Fibroblast of skin of abdomen (primary cell): ENCODE measurements at places on chromosomes 4 and X.

DNA sequence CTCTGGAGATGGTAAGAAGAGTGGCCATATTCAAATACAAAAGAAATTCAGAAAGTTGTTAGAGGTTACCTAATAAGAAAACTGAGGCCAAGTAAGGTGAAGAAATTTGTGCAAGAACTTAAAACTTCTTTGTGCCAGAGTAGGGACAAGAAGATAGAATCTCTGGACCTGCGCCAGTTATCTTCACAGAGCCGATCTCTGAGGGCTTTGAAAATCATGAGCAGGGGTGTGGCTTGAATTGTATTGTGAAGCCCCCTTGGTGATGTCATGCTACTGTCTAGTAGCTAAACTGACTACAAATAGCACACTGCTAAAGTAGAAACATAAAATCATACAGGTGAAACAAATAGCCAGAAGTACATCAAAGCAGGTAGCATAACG is 184.6 kb downstream of the UGT8 start:
- peak; percentile 1 for DNase-seq

DNA sequence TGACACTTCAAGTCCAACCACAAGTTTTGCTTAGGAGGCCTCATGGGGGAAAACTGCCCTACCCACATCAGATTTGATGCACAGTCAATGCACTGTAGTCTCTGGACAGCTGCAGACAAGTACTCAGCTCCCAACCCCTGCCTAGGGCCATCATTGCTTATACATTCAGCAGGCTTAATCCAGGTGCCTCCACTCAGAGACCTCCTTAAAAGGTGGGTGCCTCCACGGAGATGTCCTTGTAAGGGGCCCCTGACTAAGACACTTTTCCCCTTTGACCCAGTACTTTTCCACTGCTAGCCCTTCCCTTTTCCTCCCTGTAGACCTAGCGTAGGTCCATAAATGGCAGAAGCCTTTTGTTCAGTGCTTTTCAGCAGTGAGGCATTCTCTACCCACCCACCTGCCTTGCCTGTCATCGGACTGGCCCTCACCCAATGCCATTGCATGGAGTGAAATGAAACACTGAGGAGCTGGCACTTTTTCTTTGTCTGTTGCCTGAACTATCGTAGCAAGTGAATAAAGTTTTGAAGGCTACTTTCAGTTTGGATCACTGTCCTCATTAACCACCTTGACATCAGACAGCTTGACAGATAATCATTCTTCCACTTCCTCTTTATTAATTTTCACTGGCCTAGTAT is 23.8 kb upstream of the PLK4 start:
- DNase-seq, result peak; percentile 90

- no peak for DNase-seq
Observed at GRCh38 chrX:150573702-150574101, 5.3 kb downstream of the MTM1 start.

GRCh38 chr4:87499403-87500091 is 29.6 kb downstream of the SPARCL1 start:
- no peak for DNase-seq

GRCh38 chrX:55220119-55220794 is at the start of gene PAGE5:
Gene PAGE5, plus strand, starts transcription at chrX:55220346. Its CDS starts 1,037 bp downstream, at chrX:55221383.
- no peak for DNase-seq

GRCh38 chrX:9875801-9876200 is 89.6 kb downstream of the SHROOM2 start:
- DNase-seq, result no peak

DNA sequence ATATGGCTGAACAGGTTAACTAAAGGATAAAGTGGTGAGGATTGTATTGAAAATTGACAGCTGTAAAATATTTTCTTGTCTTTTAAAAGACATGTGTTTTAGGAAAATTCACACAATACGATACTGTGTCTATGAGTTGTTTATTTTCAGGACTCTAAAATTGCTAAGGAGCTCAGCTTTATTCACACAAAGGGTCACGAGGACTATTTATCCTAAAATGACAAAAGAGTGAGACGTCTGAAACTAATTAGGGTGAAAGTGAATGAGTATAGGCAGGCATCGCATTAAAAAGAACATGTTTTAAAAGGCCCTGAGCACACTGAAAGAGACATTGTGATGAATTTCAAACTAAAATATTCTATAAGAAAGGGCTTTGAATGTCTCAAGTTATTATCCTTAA is 304.7 kb downstream of the SH2D1A start:
- no peak for DNase-seq

DNA sequence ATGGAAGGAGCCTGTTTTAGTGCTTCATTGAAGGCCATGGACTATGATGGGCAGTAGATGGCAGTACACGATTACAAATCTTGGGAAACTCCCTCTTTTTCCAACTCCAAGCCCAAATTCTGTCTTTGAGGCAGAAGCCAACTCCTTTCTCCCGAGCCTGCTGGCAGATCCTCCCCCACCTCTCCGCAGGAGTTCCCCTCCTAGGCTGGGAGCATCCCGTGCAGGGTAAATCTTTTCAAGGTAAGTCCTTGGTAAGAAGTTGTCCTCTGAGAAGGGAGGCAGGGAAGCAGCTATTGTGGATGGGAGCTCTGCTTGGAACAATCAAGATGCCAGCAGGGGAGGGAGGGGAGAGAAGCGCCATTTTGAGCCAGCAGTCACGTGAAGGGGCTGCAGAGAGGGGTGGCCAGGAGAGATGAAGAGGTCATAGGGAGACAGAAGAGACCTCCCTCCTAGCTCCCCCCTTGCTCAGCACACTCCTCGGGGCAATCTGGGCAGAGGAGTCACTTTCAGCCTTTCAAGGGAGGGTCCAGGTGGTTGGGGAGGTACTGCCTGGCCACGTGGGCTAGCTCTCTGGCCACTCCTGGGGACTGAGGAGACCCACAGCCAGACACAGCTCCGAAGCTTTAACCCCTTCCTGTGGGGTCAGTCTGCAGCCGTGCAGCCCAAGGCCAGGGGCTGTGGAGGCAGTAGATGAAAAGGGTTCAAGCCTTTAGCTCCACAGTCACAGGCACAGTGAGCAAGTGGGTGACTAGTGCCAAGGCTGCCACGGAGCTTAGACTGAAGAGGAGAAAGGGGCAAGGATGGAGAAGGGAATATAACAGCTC is 9.6 kb downstream of the CC2D2A start:
- DNase-seq, result peak; percentile 89

DNA sequence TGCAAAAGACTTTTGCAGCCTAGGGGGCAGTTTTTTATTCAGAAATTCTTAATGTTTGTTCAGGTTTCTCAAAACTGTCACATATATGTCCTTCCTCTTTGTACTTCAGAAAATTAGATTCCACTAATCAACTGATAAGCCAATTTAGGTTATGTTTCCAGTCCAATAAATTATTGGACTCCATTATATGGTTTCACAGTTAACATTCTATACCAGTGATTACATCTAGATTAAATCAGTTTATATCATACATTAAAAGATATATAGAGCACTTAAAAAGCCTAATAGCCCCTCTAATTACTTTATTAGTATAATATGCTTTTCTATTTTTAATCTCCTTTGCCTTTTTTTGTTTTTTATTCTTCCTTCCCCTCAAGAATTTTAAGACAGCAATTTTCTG is 434.1 kb downstream of the INPP4B start:
- DNase-seq, result no peak

GRCh38 chrX:44937606-44938005 is 64.6 kb downstream of the KDM6A start:
- DNase-seq, result no peak

- peak; percentile 76 for DNase-seq
Observed at GRCh38 chr4:11073621-11074051, 355.1 kb downstream of the HS3ST1 start.

DNA sequence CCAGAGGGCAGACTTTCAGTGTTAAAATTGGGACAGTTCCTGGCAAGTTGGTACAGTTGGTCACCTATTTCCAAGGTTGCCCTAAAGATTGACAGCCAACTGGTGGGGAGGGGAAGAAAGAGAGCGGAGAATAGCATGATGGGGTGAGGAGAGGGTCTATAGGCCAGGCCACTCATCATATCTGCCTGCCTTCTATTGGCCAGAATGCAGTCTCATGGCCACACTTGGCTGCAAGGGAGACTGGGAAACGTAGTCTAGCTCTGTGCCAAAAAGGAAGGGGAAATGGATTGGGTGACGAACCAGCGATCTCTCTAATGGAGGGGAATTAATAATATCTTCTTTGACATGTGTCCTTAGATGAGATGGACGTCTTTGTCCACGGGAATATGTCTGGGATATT is 197.4 kb upstream of the ATP6AP2 start:
- DNase-seq, result no peak

DNA sequence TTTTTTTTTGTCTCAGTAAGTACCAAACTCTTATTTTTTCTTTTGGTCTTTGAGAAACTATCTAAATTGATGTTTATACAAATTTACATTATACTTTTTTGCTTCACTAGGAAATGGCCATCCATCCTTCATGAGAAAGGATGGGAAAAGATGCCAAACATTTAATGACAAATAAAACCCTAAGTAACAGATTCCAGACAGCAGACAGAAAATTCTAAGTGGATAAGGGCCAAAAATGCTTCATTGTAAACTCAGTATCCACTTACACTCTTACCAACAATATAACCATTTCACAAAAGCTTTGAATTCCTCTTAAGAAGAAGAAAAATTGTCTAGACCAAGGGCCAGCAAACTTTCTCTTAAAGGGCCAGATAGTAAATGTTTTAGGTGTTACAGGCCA is 3.5 kb downstream of the GUCY1B1 start:
- DNase-seq, result peak; percentile 49

DNA sequence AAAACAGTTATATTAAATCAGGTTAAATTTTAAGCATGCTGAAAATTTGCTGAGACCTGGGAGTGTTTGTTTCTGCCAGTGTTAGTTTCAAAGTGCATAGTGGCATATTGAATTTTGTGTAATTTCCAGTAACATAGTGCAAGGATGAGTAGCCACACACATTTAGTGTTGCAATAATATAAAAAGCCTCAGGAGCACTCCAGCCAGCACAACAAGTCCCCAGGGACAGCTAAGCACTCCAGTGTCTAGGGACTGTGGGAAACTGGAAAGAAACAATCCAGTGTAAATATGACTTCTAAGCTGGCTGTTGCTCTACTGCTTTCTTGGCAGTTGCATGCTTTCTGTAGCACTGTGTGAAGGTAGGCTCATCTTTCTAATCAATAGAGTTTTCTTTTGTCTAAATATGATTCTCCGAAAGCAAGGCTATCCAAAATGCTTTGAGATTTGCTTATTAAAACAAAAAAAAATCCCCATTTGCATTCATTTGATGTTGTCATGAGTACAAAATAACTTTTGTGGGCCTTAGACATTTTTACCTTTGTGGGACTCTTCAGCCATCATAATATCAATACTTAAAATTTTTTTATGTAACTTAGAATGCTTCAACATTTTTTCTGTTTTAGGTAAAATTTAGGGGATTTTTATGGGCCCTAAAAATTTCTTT is 24.2 kb upstream of the CXCL2 start:
- DNase-seq, result peak; percentile 72

GRCh38 chr4:151540728-151541388 is 131.9 kb downstream of the FHIP1A start:
- peak; percentile 80 for DNase-seq

- peak; percentile 19 for DNase-seq
Observed at GRCh38 chrX:106247162-106247561, 79.1 kb downstream of the PWWP3B start.

- DNase-seq, result no peak
Observed at GRCh38 chrX:16082470-16083085, 40.8 kb upstream of the GRPR start.

DNA sequence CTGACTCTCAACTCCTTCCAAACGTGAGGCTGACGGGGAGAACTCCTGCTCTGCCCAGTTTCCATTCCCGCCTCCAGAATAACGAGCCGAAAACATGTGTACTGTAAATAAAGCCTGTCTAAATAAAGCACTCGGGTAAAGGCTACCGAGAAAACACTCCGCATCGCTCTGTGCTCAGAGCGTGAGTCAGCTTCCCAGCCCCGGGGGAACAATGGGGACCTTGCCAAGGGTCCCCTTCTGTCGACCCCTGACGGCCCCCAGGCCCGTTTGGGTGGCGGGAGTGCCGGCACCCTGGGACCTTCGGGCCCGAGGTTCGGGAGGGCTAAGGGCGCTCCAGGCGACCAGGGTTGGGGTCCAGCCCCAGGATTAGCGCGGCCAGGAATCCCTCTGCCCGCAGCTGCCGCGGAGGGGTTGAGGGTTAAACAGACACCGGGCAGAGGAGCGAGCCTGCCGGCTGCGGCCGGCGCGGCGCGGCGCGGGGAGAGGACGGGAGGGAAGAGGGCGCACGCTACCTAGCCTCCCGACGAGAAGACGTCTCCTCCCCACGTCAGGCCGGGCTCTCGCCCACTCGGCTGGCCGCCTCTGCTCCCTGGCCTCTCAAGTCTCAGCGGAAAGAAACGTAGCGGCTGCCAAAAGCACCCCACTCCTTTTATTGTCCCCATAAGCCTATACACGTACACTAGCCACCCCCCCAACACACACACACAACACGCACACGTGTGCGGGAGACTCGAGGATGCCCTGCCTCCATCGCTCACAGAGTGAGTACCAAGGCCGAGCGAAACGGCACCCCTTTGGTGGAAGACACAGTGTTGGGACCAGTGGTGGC is 85.5 kb downstream of the BCOR start:
- no peak for DNase-seq

- no peak for DNase-seq
Observed at GRCh38 chrX:48590203-48591103, 6.8 kb upstream of the WDR13 start.

GRCh38 chr4:158313566-158313965 is 103.3 kb downstream of the TMEM144 start:
- no peak for DNase-seq

- DNase-seq, result no peak
Observed at GRCh38 chr4:90060039-90060438, 67.2 kb upstream of the CCSER1 start.

DNA sequence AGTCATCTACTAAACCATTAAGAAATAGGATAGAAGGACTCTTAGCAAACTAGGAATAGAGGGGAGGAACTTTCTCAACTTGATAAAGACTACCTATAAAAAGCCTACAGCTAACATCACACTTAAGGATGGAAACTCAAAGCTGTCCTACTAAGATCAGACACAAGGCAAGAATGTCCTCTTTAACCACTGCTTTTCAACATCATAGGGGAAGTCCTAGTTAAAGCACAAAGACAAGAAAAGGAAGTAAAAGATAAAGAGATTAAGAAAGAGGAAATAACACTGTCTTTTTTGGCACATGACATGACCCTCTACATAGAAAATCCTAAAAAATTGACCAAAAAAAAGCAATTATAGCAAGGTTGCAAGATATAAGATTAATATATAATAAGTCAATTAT is 136.6 kb downstream of the FBXW7 start:
- DNase-seq, result no peak

GRCh38 chr4:75180790-75181776 is 248.2 kb downstream of the PARM1 start:
- no peak for DNase-seq

DNA sequence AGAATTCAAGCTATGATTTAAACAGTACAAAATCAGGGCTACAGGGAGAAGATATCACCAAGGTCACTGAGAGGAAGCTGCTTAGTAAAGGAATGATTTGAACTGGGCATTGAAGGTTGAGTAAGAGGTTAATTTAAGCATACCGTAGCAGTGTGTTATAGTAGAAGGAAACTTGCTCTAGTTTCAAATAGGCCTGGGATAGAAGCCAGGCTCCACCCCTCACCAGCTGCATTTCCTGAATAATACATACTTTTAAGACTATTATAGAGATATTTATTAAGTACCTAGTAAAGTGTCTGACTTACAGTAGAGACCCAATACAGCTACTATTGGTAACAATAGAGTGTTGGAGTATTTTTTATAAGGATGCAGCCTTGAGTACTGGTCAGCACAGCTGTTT is 118.0 kb upstream of the GLRA2 start:
- DNase-seq, result no peak
